ENCODE measurements at places on chromosomes 1 and 21.

DNA sequence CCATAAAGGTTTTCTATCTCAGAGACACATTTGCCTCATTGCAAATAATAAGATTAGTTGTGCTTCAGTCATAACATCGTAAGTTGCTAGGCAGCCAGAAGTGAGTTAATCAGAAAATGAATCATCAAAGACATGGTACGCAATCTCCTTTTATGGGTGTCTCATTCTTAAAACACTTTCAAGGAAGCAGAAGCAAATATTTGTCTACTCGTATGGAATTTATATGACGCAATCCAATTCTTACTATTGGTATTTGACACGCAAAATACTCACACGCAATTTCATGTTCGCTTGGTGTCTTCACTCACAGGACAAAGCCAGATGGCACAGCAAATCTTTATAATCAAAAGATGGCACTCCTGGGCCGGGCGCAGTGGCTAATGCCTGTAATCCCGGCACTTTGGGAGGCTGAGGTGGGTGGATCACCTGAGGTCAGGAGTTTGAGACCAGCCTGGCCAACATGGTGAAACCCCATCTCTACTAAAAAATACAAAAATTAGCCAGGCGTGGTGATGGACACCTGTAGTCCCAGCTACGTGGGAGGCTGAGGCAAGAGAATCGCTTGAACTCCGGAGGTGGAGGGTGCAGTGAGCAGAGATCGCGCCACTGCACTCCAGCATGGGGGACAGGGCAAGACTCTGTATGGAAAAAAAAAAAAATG, 56.4 kb downstream of the HLCS start:
- DNase-seq = no peak

DNA sequence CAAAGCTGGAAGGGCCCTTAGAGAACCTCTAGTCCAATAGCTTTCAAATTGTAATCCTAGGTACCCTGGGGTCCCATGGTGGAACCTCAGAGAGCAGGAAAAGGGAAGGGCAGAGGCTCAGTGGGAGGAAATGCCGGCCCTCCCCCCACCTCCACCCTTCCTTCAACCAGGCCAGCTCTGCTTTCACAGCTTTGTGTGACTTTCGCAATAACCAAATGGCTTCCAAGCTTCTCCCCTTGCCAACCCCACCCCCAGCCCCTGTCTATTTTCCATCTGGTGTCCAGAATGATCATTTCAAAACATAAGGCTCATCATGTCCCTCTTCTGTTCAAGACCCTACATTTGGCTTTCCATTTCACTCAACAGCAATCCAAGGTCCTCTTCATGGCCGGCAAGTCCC, 74.4 kb downstream of the CD58 start:
- DNase-seq = no peak

DNA sequence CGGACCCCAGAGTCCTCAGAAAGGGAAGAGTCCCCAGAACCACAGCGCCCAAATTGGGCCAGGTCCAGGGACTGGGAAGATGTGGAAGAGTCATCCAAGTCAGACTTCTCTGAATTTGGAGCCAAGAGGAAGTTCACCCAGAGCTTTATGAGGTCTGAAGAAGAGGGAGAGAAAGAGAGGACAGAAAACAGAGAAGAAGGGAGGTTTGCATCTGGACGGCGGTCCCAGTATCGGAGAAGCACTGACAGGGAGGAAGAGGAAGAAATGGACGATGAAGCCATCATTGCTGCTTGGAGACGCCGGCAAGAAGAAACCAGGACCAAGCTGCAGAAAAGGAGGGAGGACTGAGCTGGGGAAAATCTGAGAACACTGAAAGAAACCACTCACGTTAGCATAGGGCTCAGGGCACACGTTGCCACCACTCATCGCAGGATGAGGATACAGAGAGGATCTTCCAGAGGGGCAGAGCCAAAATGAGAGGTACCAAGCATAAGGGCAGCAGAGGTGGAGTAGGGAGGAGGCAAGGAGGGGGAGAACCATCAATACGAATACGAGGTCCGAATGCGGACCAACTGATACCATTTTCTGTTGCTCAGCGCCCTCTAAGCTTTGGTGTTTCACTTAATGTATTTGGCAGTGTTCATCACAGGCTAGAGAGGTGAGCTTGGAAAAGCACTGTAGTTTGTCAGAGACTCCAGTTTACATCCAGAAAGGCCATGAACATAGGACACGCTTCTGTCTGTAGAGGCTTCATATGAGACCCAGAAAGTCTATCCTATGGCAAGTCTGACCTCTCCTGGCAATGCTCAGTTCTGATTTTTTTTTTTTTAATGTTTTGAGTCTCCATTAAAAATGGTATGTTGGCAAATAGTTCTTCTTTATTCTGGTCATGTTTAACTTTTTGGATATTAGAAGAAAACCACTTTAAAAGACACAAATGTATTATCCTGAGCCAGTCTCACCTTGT, 34.7 kb downstream of the STYXL2 start:
- DNase-seq = no peak

DNA sequence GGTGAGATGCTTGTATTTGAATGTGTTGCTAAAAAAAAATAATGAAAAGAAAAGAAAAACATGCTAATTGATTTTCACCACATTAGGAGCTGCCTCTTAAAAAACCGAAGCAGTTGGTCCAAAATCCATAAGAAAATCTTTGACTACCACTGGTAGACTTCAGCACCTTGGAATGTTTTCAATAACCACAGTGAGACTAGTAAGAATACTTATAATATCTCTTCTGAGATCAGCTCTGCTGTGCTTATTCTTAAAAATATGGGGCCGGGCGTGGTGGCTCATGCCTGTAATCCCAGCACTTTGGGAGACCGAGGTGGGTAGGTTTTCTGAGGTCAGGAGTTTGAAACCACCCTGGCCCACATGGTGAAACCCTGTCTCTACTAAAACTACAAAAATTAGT, 15.1 kb downstream of the NFYC start:
- DNase-seq = no peak

- DNase-seq = peak; percentile 7
Observed at GRCh38 chr1:247409869-247410544, 6.0 kb upstream of the NLRP3 start.

DNA sequence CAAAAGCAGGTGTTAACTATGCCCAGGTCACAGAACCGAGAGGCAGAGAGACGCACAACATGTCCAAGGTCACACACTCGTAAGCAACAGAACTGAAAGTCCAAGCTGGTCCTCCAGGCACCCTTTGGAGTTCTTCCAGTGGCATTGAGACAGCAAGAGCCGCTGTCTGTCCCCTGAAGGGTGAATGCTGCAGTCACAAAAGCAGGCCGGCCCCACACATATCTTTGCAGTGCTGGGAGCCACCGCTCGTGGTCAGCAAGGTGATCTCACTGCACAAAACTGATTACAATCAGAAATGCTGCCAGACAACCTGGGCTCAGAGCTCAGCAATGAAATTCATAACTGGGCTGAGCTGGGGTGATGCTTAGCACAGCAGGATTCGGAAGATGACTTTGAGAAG, 47.4 kb upstream of the RAB4A start:
- no peak for DNase-seq

DNA sequence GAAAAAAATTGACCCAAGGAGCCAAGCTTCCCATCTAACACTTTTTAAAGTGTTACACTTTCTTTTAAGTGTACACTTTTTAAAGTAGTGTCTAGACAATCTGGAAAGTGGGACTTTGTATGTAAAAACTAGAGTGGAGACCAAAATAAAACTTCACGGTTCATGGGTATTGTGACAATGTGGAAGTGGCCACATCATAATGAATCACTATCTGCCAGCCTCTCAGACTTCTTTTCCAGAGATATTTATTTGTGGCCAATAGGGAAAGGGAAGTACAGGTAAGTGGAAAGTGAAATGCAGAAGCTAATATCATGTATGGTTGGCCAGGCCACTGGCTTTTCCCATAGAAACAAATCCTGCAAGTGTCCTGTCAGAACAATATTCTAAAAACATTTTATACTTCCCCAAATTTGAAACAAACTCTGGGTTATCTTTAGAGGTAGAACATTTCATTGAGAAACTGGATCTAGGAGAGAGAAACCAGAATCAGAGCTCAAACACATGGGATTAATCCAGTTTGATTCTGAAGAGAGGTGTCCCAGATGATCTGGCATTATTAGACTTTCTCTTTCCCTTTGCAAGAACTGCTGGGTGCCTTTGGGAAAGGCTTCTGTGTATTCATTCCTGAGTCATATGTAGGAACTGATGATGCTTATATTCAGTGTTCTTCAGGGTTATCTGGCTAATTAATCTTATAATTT, 2.0 kb downstream of the TNFSF18 start:
- no peak for DNase-seq

DNA sequence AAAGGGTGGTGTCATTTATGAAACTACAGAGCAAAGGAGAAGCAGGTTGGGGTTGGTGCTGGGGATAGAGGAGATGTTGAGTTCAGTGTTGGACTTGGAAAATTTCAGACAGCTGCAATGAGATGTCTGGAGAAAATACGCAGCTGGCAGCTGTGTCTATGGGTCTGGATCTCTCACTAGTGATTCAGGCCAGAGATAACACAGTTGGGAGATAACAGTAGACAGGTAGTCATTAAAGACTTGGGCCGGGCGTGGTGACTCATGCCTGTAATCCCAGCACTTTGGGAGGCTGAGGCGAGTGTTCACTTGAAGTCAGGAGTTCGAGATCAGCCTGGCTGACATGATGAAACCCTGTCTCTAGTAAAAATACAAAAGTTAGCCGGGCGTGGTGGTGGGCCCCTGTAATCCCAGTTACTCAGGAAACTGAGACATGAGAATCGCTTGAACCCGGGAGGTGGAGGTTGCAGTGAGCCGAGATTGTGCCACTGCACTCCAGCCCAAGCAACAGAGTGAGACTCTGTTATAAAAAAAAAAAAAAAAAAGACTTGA, 2.5 kb upstream of the TFAP2E start:
- no peak for DNase-seq

- no peak for DNase-seq
Observed at GRCh38 chr21:41601573-41602368, 93.8 kb upstream of the TMPRSS2 start.

GRCh38 chr1:154626456-154627256, 18.7 kb upstream of the ADAR start:
- no peak for DNase-seq

DNA sequence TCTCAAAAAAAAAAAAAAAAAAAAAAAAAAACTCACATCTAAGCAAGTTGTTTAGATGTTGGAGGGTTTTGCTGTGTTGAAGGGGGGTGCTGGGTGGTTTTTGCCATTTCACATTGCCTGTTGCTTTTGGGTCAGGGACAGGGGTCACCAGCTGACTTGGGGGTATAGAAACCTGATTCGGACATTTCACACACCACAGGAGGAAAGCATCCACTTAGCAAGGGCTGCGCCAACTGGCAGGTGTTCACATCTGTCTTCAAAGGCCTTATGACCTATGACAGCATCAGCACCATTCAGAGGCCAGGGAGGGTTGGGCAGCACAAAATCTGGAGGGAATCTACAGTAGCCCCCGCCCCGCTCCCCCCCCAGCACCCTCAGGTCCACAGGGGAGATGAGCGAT, 45.2 kb downstream of the SYF2 start:
- DNase-seq = no peak

GRCh38 chr1:226800763-226801380, 61.8 kb upstream of the ITPKB start:
- DNase-seq = no peak

DNA sequence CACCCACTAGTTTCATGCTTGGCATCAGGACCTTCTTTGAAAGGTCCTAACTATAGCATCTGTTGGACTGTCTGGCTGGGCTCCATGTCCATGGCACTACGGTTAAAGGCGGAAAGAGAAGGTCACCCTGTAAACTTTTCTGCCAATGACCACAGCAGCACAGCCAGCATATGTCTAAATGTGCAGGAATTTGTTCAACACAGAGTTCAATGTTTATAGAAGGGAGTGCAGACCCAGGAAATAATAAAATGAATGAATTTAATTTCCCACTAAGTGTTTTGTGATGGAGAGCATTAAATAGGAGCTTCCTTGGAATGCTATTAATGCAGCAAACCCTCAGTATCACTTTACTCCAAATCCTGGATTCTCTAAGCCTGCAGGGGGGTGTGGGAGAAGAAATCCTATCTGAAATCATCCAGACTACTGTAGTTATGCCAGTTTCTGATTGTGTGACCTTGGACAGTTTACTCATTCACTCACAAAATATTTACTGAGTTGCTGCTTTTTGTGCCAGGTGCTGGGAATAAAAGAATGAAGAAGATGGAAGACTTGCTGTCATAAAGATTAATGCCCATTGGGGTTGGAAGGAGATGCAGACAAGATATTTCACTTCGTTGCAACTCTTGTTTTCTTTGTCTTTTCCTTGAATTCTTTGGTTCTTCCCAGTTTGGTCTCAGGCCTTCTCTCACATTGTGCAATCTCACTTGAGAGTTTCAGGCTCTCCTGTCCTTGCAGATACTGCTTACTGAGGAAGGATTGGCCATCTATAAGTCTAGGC, 195.0 kb downstream of the ROR1 start:
- no peak for DNase-seq

DNA sequence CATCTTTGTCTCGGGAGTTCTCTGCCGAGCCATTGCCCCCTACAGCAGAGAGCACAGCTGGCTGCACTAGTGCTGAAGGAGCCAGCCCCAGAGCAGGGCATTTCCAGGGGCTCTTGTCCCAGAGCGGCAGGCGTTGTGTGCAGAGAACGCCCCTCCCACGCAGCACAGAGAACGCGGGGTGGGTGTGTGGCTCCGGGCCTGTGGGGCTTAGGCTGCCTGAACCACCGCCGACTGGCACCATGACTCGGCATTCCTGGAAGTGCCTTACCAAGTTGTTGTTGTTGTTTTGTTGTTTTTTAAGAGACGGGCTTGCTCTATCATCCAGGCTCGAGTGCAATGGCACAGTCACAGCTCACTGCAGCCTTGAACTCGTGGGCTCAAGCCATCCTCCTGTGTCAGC, 15.8 kb upstream of the DIP2A start:
- no peak for DNase-seq

- DNase-seq = no peak
Observed at GRCh38 chr1:39294531-39294930, 90.0 kb downstream of the MACF1 start.

DNA sequence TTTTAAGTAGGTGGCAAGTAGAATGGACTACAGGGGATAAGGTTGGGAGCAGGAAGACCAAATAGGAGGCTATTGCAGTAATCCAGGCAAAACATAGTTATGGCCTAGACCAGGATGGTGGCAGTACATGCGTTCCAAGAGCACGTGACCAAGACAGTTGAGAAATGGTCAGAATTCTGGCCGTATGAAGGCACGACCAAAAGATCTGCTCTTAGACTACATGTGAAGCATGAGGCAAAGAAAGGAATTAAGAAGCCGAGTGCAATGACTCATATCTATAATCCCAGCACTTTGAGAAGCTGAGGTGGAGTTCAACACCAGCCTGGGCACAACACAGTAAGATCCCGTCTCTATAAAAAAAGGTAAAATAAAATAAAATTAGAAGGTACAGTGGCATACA, 71.3 kb downstream of the LUZP1 start:
- DNase-seq = no peak

- no peak for DNase-seq
Observed at GRCh38 chr1:15968172-15968571, 7.7 kb downstream of the ZBTB17 start.

- peak; percentile 47 for DNase-seq
Observed at GRCh38 chr1:109776911-109777310, 13.2 kb upstream of the EPS8L3 start.

GRCh38 chr1:8955406-8955805, 9.7 kb downstream of the CA6 start:
- DNase-seq = no peak

- DNase-seq = no peak
Observed at GRCh38 chr1:41783189-41783639, 135.5 kb downstream of the HIVEP3 start.

Data from stimulated activated CD8-positive, alpha-beta memory T cell treated with anti-CD3 and anti-CD28 coated beads, Interleukin-12 subunit alpha, Interleukin-12 subunit beta, amount 100 ng/mL, for 4 hours (primary cell).